ENCODE measurements at places on chromosomes 11 and 22. TPM values are rescaled to one million over a fixed set of nuclear protein-coding genes. Genes with fewer than 3 reads are reported as not detected.

GRCh38 chr11:13225038-13226001 lies 52.3 kb upstream of the BMAL1 start:
- peak; percentile 23 for DNase-seq

DNA sequence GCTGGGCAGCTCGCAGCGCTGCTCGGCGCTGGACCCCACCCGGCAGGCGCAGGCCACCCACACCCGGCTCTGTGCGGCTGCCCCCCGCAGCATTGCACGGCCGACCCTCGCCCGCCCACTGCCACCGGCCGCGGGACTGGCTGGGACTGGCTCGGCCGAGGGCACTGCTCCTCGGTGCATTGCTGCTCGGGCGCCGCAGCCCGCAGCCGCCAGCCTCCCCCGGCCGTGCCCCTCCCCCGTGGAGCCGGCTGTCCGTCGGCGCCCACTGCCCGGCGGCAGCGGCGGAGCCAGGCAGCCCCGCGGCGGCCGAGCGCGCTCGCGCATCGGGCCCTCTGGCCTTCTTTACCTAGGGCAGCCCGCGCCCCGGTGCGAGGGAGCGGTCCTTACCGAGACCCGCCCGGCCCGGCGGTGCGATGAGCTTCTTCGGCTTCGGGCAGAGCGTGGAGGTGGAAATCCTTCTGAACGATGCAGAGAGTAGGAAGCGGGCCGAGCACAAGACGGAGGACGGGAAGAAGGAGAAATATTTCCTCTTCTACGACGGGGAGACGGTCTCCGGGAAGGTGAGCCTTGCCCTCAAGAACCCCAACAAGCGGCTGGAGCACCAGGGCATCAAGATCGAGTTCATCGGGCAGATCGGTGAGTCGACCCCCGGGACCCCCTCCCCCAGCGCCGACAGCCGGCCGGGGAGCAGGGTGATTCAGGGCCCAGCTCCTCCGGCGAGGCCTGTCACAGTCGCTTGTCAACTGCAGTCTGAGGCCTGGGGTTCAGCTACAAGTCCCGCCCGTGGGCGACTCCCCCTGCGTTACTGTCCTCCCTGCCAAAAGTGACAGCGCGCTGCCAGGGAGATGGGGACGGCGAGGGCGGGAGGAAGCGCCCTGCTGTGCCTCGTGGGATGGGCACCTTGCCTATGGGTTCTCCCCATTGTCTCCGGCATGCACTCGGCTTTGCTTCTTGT lies 516 bp downstream of the VPS26B start:
- DNase-seq, result peak; percentile 55

DNA sequence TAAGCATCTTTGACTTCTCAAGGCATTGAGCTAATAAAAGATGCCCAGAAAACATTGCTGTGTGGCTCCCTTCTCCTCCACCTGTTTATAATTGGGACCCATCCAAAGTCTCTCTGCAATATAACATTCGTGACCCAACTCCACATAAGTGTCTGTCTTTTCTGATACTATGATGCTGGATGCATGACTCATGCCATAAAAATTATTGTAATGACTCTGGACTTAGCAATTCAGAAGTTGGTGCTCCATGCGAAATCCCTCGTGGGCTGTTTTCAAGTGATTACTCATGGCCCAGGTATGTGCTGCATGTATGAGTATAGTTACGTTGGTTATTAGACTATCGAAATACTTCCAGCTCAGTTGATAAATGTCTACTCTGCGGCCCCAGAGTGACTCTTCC lies 11.7 kb downstream of the FJX1 start:
- DNase-seq, result peak; percentile 86

DNA sequence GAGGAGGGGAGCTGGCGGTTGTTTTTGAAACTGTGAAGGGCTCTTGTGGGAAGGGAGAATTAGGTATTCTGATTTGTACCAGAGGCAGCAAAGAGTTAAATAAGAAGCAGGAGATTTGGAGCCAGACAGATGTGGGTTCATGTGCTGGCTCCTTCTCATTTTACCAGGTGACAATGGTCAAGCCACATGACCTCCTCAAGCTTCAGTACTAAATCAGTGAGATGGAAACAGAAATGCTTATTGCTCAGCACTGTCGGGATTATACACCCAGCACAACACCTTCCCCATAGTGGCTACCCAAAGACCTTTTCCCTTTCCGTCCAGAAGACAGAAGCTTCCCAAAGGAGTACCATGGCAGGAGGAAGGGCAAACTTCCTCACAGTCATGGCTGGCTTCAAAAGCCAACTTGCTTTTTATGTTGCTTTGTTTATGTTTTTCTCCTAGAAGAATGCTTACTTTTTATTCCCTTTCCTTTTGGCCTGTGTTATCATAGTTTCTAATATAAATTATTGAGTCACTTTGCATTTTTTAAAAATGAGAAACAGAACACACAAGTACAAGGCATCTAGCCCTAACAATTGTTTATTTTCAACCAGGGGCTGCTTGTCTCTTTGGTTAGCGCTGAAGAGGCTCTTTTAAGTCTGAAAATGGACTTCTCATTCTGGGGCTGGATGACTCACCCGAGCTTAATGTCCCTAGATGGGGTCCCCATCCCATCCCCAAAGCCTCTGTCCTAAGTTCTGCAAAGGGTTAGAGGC lies 181.5 kb upstream of the ZBED5 start:
- no peak for DNase-seq

- DNase-seq, result no peak
Observed at GRCh38 chr22:18103527-18104269, 6.9 kb upstream of the TUBA8 start.

DNA sequence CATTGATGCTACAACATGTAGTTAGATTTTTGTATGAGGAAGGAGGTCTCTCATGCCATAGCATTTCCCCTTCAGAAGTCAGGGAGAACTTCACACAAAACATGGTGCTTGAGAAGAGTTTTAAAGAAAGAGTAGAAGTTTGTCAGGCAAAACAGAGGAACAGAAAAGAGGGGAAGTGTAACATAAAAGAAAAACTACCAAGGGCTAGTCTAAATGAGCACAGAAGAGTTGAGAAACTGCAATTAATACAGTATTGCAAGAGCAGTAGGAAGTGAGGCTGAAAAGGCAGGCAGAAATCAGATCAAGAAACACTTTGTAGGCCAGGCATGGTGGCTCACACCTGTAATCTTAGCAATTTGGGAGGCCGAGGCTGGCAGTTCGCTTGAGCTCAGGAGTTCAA lies 61.0 kb downstream of the FAM168A start:
- no peak for DNase-seq

- no peak for DNase-seq
Observed at GRCh38 chr22:44650806-44651205, 51.2 kb upstream of the PRR5 start.

DNA sequence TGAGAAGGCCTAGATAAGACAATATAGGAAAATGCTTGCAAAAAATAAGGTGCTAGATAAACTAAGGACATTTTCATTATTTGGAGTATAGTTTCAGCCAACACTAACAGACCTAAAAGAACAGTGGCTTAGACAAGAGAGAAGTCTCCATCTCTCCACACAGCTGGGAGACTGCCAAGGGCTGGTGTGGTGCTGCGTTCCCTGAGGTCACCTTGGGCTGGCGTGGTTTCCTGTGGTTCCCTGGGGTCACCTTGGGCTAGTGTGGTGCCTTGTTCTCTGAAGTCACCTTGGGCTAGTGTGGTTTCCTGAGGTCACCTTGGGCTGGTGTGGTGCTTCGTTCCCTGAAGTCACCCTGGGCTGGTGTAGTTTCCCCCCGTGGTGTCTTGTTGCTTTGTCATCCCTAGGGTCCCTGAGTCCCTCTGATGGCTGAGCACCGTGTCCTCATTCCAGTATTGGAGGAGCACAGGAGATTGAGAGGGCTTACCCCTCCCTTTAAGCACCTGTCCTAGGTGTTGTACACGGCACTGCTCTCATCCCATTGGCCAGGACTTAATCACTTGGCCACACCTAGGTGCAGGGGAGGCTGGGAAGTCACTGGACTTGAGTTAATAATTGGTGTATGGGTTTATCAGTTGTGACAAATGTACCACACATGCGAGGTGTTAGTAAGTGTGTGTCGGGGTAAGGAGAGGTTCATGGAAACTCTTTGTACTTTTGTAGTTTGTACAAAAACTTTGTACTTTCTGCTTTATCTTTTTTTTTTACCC lies 14.9 kb downstream of the SAMM50 start:
- no peak for DNase-seq

GRCh38 chr11:87743007-87743406 lies 432.2 kb downstream of the RAB38 start:
- DNase-seq, result no peak

- DNase-seq, result no peak
Observed at GRCh38 chr11:102853956-102854355, 10.5 kb upstream of the MMP3 start.

- DNase-seq, result peak; percentile 96
Observed at GRCh38 chr11:65487467-65488272, 11.2 kb upstream of the MALAT1 start.

DNA sequence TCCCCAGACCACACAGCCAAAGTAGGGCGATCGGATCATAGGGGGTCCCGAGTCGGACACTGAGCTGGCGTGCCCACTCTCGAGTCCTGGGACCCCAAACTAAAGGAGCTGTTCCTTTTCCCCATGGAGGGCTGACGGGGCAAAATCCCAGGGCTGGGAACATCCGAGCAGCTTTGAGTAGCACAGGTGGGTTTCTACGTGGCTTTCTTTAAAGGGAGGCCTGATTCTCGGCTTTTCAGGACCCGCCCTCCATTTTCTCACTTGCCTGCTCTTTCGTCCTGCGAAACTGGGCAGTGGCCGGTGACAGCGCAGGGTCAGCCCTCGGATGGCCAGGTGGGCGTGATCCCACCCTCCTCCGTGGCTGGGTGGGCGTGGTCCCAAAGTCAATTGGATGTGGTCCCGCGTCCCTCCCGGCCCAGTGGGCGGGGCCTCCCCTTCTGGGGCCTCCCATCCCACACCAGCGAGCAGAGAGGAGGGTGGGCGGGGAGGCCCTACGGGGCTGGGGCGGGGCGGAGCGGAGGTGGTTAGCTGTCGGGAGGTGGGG lies 17.5 kb upstream of the TXNRD2 start:
- DNase-seq, result peak; percentile 86

GRCh38 chr11:67429038-67429668 lies 859 bp downstream of the RPS6KB2 start:
- DNase-seq, result no peak

- DNase-seq, result no peak
Observed at GRCh38 chr22:48277868-48278581, 1515.6 kb downstream of the TBC1D22A start.

DNA sequence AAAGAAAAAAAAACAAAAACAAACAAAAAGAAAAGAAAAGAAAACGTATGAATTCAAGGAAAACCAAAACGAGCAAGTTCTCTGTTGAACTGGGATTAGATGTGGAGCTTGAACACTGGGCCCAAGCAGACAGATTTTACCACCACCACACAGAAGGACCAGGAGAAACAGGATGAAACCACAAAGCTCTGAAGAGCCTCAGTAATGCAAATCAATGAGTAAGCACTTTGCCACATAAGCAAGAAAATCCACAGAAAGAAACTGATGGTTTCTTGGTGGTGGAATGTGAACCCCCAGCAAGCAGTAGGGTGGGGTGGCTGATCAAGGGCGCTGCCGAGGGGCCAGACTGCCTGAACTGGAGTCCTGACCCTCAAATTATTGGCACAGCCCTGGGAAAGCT lies 50.9 kb upstream of the NFRKB start:
- DNase-seq, result peak; percentile 85

DNA sequence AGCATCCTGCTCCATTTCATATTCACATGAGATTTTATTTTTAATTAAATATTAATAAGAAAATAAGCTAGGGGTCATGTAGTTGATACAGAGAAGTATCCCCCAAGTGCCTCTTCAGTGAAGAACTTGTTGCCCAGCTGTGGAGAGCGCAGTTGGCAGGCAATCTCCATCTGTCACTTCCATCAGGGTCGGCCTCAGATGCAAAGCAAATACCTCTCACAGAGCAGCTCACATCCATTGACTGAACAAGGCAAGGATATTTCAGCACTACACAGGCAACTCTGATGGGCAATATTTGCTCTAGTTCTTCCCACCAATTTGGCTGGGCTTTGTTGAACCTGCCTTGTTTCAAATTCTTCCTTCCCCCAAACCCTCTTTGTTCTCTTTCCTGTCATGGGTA lies 129.4 kb downstream of the NOX4 start:
- DNase-seq, result no peak

DNA sequence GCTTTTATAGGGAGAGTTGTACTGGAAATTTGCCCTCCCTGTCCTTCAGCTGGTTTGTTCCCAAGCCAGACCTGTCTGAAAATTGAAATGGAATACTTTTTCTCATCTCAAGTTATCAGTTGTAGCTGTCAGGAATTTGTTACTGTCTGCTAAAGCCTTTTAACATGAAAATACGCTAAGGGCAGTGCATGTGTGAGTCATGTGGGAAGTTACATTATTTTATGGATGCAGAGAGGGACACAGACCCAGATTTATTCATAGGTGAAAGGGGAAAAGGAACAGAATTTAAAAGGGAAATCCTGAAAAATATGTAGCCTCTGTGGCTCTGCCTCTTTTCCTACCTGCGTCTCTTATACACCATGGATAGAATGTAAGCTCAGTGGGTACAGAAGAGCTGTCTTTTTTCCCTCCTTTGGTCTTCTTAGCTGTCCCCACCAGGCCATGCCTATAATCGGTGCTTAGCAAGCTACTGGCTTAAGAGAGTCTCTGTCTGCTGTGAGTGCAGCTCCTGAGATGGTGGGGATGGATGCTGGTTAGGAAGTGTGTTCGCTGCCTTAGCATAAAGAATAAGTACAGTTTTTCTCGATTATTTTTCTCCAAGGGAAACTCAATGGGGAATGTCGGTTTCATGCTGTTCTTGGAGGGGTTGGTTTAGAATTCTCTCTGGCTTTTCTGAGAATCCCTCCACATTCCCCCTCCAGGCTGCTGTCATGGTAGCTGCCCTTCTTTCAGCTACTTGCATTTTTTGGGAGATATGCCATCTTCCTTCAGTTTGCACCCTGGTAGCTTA lies 166.8 kb downstream of the TEAD1 start:
- DNase-seq, result peak; percentile 74

DNA sequence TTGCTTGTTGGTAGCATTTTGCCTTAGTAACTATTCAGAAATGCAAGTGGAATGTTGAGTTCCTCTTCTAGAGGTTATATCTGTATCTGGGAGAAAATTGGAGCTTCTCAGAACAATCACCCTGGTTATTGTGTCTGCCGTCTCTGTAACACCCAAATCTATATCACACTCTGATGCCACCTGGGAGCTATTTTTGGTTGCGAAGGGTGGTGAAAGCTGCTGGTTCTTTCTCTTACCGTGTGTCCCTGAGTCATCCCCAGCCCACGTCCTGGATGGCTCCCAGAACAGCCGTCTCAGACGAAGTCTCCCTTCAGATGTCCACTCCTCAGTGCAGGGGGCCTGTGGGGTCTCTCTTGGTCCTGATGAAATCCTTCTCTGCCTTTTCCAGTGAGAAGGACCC lies 83.5 kb downstream of the C22orf31 start:
- no peak for DNase-seq

The RAG2 gene
- total RNA-seq, result not detected

The CXCR5 gene
- not detected for total RNA-seq

The CDC42EP1 gene
- 28.6 TPM for total RNA-seq

The FOSL1 gene
- total RNA-seq, result 13.0 TPM

The SLC22A8 gene
- total RNA-seq, result not detected

The TRIM51 gene
- not detected for total RNA-seq

The OVOL1 gene
- total RNA-seq, result not detected

The ZNF280B gene
- total RNA-seq, result 1.5 TPM

All from osteoblast (primary cell).